Hematopoietic multipotent progenitor cell treated with erythropoietin and hydrocortisone succinate and interleukin-3 and kit ligand, for 15 days (in vitro differentiated cells): ENCODE measurements at places on chromosomes 3 and 15.

DNA sequence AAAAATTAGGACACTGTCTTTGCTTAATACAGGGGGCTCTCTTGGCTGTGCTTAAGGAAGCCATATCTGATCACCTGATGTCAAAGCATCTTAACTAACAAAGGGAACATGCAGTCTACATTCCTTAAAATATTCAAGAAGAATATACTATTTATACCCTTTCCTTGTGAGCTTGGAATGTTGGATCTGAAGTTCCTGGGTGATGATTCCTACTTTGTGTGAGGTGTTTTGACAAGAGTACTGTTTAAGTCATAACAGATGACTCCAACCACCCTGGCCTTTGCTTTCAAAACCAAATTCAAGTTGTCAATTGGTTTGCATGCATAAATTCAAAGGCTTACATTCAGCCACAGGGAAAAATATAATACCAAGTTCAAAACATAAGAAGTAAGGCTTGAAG lies 862.7 kb upstream of the SEMA6D start:
- DNase-seq: no peak

- DNase-seq: no peak
These were observed 1.3 kb downstream of the ALPK3 start for GRCh38 chr15:84818261-84819131.

DNA sequence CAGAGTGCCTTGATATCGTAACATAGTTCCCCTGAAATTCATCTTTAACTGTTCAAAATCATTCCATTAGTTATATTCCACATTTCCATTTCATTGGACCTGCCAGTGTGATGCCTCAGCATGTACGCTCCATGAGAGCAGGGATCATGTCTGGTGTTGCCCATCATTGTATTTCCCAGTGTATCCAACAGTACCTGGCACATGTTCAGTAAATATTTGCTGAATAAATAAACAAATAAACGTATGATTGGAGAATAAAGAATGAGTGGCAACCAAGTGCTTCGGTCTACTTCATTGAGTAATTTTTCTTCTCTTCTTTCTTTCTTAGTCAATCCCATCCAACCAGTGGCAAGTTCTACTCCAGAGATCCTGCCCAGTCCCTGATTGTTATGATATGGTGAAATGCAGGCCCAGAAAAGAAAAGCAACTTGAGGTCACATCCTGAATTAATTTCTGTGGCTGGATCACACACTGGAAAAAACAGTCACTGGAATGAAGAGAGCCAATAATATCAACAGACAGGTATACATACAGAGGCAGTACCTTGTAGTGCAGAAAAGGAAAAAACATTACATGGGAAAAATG lies 101.2 kb downstream of the PLCH1 start:
- DNase-seq: no peak

DNA sequence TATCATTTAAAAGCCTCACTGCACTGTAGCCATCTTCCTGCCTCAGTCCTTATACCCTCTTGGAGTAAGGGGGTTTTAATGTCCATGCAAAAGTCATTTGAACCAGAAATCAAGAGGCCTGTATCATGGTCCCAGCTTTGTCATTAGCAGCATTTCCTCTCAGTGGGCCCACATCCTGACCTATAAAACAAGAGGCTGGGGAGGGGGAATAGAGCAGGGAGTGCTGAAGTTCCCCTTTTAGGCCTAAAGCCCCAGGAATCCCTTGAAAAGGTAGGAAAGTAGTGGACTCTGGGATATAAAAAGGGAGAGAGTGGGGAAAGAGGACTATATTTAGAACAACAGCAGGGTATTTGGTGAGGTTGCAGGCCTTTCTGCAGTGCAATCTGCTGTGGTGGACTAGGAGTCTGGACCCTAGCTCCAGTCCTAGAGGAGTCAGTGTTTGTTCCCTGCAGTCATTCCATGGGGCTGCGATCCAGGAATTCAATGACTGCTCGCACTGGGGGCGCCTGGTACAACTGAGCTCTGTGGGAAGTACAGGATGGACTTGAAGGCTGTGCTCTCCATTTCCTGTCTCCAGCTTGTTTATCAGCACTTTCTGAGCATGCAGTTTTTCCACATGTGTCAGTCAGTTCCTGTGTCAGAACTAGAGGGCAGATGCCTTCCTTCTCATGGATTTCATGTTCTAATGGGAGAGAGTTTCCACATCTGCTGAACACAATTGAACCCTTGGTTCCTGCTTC lies 46.8 kb downstream of the PDHB start:
- DNase-seq: no peak

DNA sequence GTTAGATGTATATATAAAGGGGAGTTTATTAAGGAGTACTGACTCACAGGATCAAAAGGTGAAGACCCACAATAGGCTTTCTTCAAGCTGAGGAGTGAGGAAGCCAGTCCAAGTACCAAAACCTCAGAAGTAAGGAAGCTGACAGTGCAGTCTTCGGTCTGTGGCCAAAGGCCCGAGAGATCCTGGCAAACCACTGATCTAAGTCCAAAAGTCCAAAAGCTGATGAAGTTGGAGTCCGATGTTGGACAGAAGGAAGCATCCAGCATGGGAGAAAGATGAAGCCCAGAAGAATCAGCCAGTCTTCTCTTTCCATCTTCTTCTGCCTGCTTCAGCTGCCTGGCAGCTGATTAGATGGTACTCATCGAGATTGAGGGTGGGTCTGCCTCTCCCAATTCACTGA lies 107.5 kb downstream of the BCHE start:
- DNase-seq: no peak

DNA sequence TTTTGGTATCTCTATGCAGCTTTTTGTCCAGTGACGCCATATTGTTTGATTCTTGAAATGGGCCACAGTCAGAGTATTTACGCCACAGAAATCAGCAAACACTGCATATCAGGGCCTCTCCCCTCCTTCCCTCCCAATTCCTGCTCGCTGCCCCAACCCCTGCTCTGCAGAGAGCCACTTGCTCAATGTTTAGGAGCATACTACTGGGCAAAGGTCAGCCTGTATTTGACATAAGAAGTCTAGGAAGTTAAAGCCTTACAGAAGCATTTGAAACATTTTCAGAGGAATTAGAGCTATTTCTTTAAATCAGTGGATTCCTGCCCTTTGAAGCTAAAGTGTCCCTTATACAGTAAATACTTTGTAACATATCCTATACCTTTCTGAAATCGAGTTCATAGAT lies 17.4 kb upstream of the RARB start:
- no peak for DNase-seq

DNA sequence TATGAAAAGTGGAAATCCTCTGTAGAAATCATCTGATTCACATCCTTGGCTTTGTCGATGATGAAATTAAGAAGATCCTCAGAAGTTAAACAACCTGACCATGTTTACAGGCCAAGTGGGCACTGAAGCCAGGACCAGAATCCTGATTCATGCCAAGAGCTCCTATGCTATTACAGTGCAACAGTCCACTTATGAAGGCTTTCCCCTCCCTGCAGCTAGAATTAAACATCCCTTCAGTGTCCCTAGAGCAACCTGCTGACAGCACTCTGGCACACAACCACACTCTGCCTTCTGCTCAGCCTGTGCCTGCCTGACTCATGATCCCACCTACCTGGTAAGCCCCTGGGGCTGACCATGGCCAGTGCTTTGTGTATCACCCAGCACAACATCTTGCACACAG lies 33.8 kb downstream of the TXNRD3 start:
- no peak for DNase-seq

GRCh38 chr3:36193448-36193847 lies 186.9 kb upstream of the STAC start:
- no peak for DNase-seq

DNA sequence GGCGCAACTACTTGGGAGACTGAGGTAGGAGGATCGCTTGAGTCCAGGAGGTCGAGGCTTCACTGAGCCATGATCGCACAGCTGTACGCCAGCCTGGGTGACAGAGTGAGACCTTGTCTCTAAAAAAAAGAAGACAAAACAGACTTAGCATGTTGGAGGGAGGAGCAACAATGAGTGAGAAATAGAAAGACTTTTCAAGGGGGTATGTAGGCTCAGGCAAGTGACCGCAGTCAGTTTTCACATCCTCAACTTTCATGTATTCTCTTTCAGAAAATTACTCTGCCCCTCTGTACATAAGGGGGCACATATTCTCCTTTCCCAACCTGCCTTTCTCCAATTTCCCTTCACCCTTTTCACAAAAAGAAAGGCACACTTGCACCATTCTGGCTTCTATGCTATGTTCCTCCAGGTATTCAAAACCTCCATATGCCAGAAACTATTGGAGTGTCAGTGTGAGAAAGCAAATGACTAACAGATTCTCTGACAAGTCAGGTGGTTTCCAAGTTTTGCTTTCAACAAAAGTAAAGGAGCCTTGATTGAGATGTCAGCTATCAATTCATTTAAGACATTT lies 7.6 kb downstream of the NSUN3 start:
- DNase-seq: no peak

DNA sequence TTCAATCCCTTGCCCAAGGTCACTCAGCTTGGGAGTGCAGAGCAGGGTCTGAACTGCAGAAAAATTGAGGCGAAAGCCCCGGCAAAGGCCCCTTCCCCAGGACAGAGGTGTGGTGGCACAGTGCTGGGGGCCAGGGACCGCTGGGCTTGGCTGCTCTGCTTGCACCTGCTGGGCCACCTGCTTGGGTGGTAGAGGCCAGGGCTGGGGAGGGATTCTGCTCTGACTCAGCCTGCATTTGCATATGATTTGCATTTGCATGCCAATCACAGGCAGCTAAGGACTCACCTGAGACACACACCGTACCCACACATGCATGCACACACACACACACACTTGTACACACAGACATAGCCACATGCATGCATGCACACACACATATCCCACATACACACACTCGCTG lies 9.9 kb downstream of the GRM2 start:
- no peak for DNase-seq

DNA sequence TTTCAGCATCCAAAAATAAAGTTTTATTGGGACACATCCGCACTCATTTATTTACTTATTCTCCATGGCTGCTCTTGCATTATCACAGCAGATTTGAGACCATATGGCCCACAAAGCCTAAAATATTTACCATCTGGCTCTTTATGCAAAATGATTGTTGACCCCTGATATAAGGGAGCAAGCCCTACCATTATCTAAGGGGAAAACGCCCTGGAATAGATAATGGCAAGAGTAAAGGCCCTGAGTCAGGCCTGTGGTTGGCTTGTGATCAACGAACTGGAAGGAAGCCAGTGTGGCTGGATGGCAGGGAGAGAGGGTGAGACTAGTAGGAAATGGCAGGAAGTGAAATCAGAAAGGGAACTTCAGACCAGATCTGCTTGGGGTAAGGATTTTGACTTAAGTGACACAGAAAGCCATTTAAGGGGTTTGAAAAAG lies 24.6 kb upstream of the DMXL2 start:
- DNase-seq: peak; percentile 47

DNA sequence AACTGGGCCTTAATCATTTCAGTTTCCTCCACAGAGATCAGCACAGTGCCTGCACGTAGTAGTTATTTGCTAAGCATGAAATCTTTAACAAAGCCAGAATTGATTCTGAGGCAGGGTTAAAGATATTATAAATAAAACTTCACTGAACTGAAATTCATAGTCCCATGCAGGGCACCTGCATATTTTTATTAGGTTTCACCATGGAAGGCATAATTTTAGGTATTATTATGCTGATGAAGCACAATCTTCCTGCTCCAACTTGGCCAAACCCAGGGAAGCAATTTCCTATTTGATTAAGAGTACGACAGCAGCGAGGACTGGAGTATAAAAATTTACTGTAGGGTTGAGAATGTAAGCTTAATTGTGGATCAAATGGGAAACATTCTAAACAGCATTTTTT lies 1070.4 kb upstream of the CFAP20DC start:
- DNase-seq: no peak

DNA sequence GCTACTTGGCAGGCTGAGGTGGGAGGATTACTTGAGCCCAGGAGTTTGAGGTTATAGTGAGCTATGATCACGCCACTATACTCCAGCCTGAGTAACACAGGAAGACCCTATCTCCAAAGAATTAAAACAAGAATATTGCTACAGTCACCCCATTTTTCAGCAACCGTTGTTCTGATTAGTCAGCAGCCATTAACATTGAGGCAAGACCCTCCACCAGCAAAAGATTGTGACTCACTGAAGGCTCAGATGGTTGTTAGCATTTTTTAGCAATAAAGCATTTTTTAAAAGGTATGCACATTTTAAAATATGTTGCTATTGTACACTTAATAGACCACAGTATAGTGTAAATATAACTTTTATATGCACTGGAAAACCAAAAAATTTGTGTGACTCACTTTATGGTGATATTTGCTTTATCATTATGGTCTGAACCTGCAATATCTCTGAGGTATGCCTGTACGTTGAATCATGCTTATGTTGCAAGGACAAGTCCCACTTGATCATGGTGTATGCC lies 492.6 kb downstream of the SQOR start:
- no peak for DNase-seq

DNA sequence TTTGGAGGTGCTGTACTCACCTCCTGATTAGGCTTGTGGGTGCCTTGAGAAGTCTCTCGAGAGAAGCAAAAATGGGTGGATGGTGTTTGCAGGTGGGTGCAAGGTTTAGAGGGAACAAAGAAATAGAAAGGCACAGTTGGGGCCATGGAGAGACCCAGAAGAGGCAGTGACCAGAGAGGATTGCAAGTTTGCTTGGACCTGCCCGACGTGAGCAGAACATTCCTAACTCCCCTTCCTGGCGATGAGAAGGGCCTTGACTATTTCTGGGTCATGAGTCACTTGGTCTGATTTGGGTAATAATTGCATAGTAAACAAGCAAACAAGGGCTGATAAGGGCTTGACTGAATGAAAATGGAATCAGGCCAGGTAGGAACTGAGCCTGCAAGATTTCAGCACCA lies 7.0 kb upstream of the CTSH start:
- DNase-seq: no peak

- DNase-seq: no peak
These were observed 51.5 kb downstream of the EOMES start for GRCh38 chr3:27670619-27671018.

DNA sequence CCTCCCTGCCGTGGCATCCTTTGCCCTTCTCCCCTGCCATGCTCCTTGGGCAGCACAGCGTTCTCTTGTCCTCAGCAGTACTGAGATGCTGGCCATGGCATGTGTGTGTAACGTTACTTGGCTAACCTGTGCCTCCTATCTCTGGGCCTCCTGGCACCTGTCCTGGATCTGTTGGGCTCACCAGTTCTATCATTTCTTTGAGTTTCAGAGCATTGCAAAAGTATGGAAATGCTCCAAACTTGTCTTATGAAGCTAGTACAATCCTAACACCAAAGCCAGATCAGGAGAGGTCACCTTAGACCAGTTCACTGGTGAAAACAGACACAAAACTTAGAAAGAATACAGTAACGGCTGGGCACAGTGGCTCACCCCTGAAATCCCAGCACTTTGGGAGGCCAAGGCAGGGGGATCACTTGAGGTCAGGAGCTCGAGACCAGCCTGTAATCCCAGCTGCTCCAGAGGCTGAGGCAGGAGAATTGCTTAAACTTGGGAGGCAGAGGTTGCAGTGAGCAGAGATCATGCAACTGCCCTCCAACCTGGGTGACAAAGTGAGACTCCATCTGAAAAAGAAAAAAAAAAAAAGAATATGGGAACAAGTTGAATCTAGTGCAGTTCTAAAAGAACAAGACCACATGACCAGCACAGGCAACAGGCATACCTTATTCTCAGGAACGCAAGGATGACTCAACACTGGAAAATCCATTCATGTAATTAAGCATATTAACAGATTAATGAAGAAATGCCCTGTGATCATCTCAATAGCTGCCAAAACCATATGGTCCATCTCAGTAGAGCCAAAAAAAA lies 62.4 kb upstream of the TRPM1 start:
- DNase-seq: no peak
